Activated T-helper 1 cell treated with anti-CD3 and anti-CD28 coated beads, Interleukin-12 subunit alpha, Interleukin-12 subunit beta, Interleukin-2, Interleukin-4 antibody, amounts not matched to agents 30 ng/mL and 10 ng/mL and 1 ng/mL, durations not matched to agents 14 hours and 24 hours and 36 hours (primary cell): ENCODE measurements at places on chromosomes 4 and X.

DNA sequence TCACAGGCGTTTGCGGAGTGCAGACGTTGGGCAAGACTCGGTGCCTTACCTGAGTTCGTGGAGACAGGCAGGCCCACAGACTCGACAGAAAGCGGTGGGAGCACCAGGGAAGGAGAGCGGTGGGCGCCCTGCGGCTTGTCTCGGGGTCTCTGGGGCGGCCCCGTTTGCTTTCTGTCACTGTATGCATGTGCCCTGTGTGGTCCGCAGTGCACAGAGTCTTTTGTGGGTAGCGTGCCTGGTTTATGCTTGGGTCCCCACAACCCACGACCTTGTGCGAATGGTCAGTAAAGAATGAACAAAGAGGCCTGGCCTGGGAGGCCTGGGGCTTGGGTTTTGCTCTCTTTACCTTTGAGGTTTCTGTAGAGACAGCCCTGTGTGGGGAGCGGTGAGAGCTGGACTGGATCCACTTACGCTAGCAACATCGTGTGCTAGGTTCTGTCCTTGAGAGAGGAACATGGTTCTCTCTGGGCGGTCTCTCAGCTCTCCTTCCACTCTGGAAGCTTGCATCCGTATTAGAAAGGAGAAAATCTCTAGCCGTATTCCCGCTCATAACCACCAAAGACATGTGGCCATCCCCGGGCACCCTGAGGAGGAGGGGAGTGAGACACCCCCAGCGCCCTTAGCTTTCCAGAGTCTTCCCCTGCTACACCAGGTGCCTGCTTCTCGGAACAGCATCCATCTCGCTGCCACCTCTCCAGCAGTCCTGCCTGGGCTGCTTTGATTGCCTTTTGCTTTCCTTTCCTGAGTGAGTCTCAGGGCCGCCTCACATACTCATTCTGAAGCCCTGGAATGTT lies 1.2 kb downstream of the TADA2B start:
- no peak for DNase-seq

- no peak for DNase-seq
Measured at GRCh38 chrX:34555481-34555880, 101.6 kb downstream of the TMEM47 start.

- DNase-seq: no peak
Measured at GRCh38 chr4:157004279-157005161, 32.9 kb upstream of the PDGFC start.

- peak; percentile 10 for DNase-seq
Measured at GRCh38 chr4:4575284-4576211, 33.7 kb upstream of the STX18 start.

DNA sequence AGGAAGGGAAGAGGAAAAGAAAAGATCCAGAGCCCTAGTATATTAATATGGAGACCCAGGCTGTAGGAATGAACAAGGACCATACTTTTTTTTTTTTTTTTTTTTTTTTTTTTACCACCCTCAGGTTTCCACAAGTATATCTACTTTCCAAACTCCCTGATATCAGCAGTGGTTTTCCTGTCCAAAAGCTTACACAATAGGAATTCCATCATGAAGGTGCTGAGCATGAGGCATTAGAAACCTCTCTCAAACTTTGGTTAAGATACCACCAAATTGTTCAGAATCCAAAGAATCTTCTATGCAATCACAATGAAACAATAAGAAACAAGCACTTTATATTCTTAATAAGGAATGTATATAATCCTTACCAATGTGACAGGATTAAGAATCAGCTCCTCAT lies 26.5 kb downstream of the RPS6KA3 start:
- no peak for DNase-seq

GRCh38 chr4:76029300-76029699 lies 6.0 kb upstream of the CXCL10 start:
- DNase-seq: no peak

GRCh38 chr4:179292468-179292867 lies 1850.2 kb upstream of the AGA start:
- DNase-seq: no peak

GRCh38 chr4:128716338-128716737 lies 93.2 kb upstream of the JADE1 start:
- no peak for DNase-seq

DNA sequence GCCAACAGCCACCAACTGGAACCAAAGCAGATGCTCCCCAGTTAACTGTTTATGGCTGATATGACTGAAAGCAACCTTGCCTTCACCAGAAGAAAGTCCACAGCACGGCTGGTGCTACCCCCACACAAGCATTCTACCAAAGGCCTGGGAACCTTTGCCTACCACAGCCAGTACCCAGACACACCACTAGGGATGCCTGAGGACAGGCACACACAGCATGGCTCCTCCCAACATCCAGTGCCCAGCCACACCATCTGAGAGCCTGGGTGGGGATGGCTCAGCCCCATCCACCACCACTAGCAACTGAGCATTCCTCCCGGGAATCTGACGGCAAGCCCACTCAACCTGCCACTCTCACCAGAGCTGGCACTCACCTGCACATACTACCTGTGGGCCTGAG lies 178.6 kb downstream of the SLC7A11 start:
- DNase-seq: no peak

GRCh38 chr4:138090918-138091676 lies 151.1 kb downstream of the SLC7A11 start:
- DNase-seq: no peak
